ENCODE measurements at places on chromosomes 7 and 10. TPM values are rescaled to one million over a fixed set of nuclear protein-coding genes. Genes with fewer than 3 reads are reported as not detected.
A peak's percentile ranks its signal among the peaks of the same experiment; 100 is the strongest.

Gene PAPSS2
- 0.21 TPM for polyA plus RNA-seq

Gene TMEM213
- polyA plus RNA-seq, result not detected

Gene HKDC1
- 10.1 TPM for polyA plus RNA-seq

Gene GSTO2
- 7.9 TPM for polyA plus RNA-seq

Gene CTNNA3
- not detected for polyA plus RNA-seq

Gene LOXL4
- polyA plus RNA-seq, result 31.3 TPM

Gene IKZF1
- not detected for polyA plus RNA-seq

Gene CYP26C1
- polyA plus RNA-seq, result not detected

Gene PLA2G12B
- polyA plus RNA-seq, result 7.7 TPM

Gene ZNF800
- 7.1 TPM for polyA plus RNA-seq

Gene EVX1
- polyA plus RNA-seq, result not detected

Gene GALNT11
- polyA plus RNA-seq, result 9.3 TPM

- no peak for DNase-seq
Observed at GRCh38 chr10:82331716-82332115, 456.7 kb downstream of the NRG3 start.

DNA sequence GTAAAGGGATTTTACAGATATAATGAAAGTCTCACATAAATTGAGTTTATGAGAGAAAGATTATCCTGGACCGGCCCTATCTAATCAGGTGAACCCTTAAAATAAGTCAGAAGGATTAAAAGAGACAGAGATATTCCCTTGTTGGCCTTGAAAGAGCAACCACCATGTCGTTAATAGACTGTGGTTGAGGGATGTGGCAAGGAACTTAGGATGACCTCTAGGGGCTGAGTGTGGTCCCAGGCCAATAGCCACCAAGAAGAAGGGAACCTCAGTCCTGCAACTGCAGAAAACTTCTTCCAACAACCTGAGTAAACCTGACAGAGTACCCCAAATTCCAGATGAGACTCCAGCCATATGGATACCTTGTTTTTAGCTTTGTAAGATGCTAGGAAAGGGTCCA lies 121.5 kb downstream of the POLR1F start:
- DNase-seq, result no peak

DNA sequence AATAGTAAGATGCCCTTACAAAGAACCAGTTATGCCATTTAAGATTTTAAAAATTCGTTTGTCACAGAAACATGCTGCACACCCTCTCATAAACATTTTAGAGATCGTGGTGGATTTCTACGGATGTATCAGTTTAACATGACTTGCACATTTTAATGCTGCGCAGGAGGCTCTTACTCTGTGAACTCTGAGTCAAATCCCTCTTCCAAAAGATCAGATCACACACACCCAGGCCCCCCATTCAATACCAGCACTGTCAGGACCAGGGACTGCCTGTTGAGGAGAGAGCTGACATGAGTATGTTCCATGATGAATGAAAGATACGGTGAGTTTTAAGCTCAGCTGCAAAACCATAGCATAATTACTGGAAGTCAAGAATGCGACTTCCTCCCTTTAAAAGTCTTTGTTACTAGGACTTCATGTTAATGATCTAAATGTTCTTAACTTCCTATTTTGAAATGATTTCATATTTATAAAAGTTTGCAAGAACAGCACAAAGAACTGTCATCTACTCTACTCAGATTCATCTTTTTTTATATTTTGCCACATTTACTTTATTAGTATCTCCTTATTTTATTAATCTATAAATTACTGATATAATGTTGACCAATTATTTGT lies 500.2 kb downstream of the GLRX3 start:
- DNase-seq, result no peak

DNA sequence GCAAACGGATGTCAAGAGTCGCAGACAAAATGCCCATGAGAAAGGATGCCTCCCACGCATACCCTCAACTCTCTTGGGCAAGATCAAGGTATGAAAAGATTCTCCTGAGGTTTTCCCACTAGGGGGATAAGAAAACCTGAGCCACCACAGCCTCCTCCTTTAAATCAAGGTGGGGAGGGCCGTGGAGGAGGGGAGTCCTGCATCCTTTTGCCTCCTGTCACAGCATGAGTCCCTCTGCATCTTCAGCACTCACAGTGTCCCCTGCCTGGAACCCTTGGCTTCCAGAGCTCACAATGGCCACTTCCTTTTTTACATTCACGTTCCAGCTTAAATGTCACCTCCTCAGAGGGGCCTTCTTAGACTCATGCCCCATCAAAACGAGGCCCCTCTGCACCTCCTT lies 207.6 kb downstream of the GLI3 start:
- DNase-seq, result no peak

DNA sequence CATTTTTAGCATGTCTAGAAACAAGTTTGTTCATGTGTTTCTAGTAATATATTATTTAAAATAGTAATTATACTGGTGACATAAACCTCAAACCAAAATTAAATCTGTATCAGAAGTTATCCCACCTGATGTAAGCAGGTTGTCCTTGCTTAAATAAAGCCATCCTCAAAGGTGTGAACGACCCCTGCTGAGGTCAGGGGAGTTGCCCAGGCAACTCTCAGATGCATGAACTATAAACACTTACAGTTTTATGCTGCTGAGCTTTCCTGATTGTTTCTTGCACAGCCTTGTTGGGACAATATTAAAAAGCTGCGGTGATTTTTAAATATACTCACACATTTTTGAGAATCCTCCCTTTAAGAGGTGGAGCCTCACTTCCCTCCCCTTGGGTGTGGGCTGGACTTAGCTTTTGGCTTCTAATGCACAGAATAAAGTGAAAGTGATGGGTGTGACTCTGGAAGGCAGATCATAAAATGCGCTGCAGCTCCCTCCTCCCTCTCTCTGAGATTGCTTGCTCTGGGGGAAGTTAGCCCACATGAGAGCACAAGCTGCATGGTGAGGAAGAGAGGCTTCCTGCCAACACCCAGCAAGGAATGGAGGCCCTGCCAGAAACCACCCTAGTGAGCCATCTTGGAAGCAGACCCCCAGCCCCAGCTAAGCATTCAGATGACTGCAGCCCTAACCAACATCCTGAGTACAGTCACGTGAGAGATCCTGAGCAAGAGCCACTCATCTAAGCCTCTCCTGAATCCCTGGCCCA lies 152.7 kb downstream of the SKIDA1 start:
- DNase-seq, result no peak

- no peak for DNase-seq
Observed at GRCh38 chr10:92845921-92846320, 2.4 kb upstream of the EXOC6 start.

DNA sequence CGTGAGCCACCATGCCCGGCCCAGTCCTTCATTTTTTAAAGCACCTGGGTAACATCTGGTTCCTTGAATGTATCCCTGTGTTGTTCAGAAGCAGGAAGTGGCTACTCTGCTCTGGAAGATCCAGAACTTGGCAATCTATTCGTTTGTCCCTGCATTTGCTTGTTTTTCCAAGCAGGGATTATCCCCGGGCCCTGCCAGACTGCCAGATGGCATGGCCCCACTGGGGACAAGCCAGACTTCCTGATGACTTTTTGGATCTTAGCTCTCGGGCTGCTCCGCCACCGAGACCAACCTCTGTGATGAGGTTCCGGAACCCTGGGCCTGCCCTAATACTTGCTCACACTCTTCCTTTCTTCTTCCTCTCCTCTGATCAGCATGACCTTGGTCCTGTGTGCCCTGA lies 496.7 kb downstream of the TYW1 start:
- DNase-seq, result no peak

DNA sequence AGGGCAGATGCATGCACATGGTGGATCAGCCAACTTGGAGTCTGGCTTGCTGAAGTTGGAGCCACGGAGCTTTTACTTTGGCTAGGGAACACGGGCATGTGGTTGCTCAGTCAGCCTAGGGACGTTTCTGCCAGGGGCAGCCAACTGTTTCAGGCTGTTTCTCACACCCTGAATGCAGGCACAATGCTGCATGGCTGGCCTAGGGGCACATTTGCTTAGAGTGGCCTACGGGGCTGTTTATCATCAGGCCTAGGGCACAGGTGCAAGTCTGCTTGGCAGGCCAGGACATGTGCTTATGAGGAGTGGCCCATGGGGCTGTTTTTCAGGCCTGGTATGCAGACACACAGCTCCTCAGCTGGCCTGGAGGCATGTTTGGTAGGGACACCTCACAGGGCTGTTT lies 107.4 kb downstream of the GSAP start:
- no peak for DNase-seq

DNA sequence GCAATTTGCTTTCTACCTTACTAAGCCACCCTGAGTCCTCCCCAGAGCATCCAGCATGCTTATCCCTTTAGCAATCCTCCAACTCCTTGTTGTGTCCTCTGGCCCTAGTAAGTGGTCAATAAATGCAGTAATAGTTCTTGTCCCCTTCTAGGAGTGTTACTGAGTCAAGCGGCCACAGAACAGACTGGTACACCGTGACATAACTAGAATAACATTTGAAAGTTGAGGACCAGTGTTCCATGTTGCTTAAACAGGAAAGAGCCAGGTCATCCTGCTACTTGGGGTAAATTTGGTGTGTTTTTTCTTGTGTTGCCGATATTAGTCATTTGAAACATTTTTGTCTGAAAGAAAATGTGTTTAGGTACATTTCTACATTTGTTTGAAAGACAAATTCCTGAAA lies 4.8 kb upstream of the CDK6 start:
- DNase-seq, result no peak

DNA sequence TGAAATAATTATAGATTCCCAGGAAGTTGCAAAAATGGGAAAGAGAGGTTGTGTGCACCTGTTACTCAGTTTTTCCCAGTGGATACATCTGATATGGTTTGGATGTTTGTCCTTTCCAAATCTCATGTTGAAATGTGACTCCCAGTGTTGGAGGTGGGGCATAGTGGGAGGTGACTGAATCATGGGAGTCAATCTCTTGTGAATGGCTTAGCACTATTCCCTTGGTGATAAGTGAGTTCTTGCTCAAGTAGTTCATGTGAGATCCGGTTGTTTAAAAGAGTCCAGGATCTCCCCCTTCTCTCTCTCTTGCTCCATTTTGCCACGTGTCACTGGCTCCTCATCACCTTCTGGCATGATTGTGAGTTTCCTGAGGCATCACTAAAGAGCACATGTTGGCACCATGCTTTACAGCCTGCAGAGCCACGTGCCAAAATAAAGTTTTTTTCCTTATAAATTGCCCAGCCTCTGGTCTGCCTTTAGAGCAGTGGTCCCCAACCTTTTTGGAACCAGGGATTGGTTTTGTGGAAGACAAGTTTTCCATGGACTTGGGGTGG lies 149.2 kb downstream of the RAMP3 start:
- no peak for DNase-seq

GRCh38 chr7:1457949-1458682 lies 1.2 kb downstream of the MICALL2 start:
- peak; percentile 59 for DNase-seq

DNA sequence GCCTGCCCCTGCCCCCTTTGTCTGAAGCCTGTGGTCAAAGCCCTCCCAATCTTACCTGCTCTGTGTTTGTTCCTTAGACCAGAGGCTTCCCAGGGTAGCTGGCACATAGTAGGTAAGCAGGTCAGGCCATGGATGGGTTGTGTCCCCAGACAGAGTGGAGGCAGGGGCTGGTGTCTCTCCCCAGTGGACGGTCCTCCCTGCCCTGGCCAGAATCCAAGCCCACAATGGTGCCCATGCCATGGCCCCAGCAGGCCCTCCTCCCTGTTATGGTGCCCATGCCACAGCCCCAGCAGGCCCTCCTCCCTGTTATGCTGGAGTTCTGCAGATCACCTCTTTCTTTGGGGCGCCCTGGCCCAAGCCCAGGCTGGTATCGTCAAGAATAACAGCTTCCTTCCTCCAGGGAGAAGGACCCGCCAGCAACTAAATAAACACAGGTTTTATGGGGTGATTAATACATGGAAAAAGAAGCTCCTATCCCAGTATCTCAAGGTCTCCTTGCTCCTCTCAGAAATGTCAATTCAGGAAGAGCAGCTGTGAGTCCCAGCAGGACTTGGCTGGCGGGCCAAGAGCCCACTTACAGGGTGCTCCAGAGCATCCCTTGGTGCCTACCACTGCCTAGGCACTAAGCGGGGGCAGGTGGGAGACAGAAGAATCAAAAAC lies 82.0 kb downstream of the NEURL1 start:
- DNase-seq, result no peak

GRCh38 chr10:101053516-101053915 lies 8.3 kb upstream of the KAZALD1 start:
- DNase-seq, result no peak

DNA sequence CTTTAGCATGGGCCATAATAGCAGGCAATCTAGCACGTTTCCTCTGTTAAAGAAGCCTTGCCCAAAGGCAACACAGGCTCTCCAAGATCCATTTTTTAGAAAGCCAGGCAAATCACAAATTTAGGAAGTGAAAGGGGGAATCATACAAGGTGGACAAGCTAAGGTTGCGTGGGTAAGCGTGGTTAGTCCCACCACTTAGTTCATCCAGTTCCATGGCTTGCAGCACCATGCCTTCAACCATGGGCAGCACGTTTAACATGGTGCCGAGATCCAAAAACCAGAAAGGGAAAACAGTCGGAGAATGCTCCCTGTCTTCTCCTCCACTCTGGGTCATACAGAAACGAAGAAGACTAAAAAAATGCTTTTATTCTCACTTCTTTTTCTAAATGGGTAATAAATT lies 234.4 kb upstream of the IMMP2L start:
- no peak for DNase-seq

- no peak for DNase-seq
Observed at GRCh38 chr10:62980687-62981086, 152.4 kb upstream of the NRBF2 start.

GRCh38 chr7:135194494-135195095 lies 16.7 kb downstream of the WDR91 start:
- no peak for DNase-seq

DNA sequence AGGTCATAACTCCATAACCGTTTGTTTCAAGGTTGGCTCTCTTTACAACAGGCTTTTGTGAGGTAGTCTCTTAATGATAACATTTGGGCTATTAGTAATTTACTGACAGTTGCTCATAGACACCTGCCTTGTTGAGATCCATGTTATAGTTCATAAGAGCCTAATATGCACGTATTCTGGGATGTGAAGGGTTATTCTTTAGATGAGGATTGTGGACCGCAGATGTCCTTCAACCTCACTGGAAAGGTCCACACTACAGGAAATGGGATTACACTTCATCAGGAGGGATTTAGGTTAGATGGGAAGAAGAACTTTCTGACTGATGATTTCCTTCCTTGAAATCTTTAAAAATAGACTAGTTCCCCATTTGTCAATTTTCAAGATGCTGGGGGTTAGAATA lies 62.8 kb downstream of the SAMD9 start:
- DNase-seq, result no peak
